Metanephros (tissue), 2 donors: ENCODE measurements at places on chromosomes 13 and 19. TPM values are rescaled to one million over a fixed set of nuclear protein-coding genes. Genes with fewer than 3 reads are reported as not detected.

CLPTM1 gene
- 92.5 TPM for total RNA-seq

PRKCG gene
- total RNA-seq: 1.4 TPM

S1PR4 gene
- total RNA-seq: 4.8 TPM

KIR2DL1 gene
- not detected for total RNA-seq

APOC1 gene
- 3.5 TPM for total RNA-seq

FCHO1 gene
- 4.7 TPM for total RNA-seq

CEACAM8 gene
- total RNA-seq: 2.5 TPM

ZNF525 gene
- 14.8 TPM for total RNA-seq

CGB8 gene
- total RNA-seq: not detected

FGF14 gene
- total RNA-seq: 1.8 TPM

HOMER3 gene
- 47.6 TPM for total RNA-seq

CNOT3 gene
- 11.9 TPM for total RNA-seq

SYNGR4 gene
- not detected for total RNA-seq

RGL3 gene
- 46.8 TPM for total RNA-seq

SMIM44 gene
- total RNA-seq: 0.99 TPM

PCDH9 gene
- 39.2 TPM for total RNA-seq

LILRA1 gene
- 1.1 TPM for total RNA-seq

STARD13 gene
- total RNA-seq: 62.7 TPM

GZMM gene
- 1.2 TPM for total RNA-seq

HSH2D gene
- total RNA-seq: 2.6 TPM

F2RL3 gene
- total RNA-seq: 9.8 TPM

PSG2 gene
- not detected for total RNA-seq

ANKRD24 gene
- total RNA-seq: 1.9 TPM

PRR19 gene
- total RNA-seq: 0.70 TPM

MYH14 gene
- total RNA-seq: 33.0 TPM

RLN3 gene
- total RNA-seq: not detected

THSD8 gene
- total RNA-seq: not detected

KLK7 gene
- 2.9 TPM for total RNA-seq

SNRPD2 gene
- 271 TPM for total RNA-seq

ZNF439 gene
- total RNA-seq: 15.8 TPM
